ENCODE measurements at places on chromosomes 16 and 17.
A peak's percentile ranks its signal among the peaks of the same experiment; 100 is the strongest.

DNA sequence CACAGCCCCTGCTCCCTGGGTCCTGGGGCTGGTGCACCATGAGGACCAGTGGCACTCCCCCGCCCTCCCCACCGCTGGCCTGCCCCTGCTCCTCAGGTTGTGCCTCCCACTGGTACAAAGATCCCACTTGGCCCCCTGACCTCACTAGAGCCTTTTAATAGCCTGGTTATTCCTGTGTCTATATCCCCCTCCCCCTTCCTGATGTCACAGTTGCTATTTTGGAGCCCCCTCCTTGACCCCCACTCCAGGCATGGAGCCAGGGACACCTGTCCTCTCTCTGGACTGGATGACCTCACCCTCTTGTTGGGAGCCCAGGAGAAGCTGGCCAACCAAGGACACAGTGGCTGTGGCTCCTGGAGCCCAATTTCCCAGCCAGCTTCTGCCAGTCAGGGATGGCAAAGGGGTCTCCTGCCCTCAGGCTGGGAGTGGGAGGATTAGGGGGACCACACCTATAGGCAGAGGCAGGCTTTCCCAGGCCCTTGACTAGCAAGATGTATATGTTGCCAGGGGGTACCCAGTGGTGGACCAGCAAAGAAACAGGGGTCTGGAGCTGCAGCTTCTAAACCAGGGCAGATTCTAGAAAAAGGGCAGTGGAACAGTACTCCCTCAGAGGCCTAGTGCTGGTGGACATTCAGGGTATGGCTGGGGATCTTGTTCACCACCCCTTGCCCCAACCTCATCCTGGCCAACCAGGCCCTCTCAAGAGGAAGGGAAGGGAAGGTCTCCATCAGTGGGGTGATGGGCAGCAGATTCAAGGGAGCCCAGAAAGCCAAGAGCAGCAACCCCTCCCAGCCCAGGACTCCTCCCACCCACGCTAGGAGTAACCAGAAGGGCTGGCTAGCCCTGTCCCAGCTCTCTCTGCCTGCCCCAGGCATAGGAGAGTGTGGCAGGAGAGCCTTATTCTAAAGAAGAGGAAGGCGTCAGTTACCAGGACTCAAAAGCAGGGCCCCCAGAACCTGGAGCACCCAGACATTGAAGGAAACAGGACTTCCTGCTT, 10.9 kb downstream of the HDAC5 start:
- DNase-seq = no peak

- no peak for DNase-seq
Measured at GRCh38 chr17:21174186-21174585, 39.8 kb downstream of the TMEM11 start.

DNA sequence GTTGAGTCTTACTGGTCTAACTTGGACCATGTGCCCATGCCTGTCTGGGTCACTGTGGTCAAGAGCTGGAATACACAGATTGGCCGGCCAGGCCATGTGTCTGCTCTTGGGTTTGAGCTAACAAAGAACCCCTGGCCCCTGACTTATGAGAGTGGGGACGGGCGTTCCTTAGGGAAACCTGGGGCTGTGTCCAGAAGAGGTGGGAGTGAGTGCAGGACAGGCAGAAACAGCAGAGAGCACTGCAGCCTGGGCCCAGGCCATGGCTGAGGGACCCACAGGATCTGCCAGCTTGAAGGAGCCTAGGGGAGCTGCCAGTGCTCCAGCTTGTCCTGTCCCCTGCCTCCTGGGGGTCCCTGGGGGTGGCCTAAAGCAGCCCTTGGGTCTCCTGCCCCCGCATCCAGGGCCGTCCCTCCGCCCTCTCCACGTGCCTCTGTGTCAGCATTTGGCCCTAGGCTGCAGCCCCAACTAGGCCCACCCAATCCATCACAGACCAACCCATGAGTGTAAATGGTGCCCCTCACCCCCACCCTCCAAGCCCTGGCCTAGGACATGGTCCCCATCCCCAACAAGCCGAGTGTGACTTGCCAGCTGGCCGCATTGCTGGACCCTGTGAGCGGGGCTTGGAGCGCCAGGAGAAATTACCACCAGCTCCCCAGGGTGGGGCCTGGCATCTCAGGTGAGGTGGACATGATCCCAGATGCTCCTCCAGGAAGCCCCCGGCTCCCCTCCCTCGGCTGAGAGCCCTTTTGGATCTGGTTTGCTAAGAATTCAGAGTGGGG, 12.5 kb upstream of the DRC7 start:
- DNase-seq = peak; percentile 68

GRCh38 chr17:46202424-46202823, 9.2 kb upstream of the KANSL1 start:
- DNase-seq = no peak

DNA sequence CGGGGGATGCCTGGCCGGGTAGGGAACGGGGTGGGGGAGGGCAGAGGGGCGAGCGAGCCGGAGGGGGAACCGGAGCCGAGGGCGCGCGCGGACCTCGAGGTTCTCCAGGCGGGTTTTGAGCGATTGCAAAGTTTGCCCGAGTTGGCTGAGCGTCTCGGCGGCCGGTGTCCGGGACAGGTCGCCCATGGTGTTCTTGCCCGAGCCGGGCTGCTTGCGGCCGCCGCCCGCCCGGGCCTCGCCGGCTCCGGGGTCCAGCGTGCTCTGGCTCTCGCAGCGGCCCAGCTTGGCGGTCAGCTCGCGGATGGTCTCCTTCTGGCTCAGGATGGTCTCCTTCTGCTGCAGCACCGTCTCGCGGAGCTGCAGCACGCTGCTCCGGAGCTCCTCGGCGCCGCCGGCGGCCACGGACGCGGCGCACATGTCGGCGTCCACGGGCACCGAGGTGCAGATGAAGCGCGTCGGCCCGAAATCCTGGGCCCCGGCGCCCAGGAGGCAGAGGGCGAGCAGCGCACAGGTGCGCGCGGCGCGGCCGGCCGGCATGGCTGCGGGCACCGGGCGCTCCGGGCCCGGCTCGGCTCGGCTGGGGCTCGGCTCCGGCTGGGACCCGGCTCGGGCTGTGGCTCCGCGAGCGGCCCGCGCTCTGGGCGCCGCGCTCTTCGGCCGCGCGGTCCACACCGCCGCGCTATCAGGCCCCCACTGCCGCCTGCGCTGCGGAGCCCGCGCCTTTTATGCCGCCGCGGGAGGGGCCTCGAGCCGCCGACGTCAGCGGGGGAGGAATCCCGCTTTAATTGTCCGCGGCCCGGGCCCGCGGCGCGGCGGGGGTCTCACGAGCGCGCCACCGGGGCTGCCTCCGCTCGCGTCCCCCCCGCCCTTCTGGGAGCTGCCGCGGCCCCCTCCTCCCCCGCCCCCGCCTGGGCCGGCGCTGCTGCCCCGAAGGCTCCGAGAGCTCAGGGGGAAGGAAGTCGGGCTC, at the start of gene NPTX1:
NPTX1 (minus strand) TSS at position 698 of the 967 bp plus-strand sequence; CDS start at position 537, 161 bp downstream.
- no peak for DNase-seq
